ENCODE measurements at places on chromosomes 5 and 9.

DNA sequence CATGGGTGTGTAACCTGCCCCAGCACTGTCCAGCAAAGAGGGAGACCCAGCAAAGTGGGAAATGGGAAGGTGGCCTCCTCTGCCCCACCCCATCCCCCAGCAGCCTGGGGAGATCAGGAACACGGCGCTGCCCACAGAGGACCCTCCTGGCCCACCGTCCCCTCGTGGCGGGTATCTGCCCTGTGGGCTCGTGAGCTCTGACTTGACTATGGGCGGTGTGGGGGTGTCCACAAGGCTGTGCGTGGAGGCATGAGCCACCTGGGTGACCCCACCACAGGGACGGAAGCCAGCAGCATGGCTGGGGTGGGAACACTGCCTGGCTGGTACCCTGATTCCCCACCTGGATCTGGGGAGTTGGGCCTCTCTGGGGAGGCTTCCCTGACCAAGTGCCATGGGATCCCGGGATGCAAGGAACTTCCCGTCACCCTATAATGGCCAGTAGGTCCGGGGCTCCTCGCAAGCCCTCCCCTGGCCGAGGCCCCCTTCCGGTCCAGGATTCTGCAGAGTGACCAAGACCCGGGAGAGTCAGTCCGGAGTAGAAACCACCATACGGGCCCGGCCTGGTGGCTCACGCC, 29.3 kb upstream of the SLC6A19 start:
- no peak for DNase-seq

- no peak for DNase-seq
These were observed 19.6 kb downstream of the ZNF131 start for GRCh38 chr5:43140286-43140685.

DNA sequence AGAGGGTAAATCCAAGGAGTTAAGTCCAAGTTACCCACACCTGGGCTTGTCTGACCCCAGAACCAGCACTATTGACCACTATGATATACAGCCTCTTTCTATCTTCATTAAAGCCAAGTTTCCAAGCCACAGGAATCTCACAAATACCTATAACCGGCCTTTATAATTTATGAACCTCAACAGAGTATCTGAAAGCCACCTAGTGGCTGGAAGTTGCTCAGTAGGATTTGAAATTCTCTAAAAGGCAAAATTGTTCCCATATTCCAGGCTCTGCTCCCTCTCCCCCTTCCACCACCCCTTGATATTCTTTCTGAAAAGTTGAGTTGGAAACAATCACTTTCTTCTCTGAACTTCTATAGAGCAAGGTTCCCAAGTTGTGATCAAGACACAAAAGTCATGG, 106.4 kb upstream of the GPR151 start:
- DNase-seq: no peak

DNA sequence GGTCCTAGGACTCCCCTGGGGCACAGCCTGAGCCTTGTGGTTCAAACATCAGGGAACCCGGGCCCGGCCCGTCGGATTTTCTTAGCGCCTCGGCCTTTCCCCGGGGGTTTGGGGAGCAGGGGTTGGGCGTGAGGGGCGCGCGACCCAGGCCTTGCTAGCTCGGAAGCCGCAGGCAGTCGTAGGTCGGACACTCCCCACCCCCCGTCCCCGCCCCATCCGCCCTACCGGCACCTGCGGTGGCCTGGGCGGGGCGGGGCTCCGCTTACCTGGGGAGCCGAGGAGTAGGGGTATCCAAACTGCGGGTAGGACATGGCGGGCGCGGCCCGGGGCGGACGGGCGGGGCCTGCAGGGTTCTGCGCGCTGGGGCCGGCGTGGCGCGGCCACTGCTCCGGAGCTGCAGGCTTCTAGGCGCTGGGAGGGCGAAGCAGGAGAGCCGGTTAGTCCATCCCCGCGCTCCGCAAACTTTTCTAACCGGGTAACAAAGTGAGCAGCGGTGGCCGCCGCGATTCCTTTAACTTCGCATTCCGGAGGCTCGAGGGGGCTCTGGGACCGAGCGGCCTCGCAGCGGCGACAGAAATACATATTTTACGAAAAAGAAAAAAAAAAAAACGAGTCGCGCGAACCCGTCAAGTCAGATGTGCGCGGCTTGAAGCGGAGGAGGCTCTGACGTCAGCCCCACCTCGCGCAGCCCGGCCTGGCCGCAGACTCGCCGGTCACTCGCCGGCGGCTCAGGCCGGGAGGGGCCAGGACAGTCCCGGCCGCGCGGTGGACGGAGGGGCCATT, at the start of gene IRX4:
TSS of gene IRX4 (minus strand) at position 589 of the 783 bp plus-strand sequence. CDS start at position 311, 278 bp downstream.
- DNase-seq: no peak

DNA sequence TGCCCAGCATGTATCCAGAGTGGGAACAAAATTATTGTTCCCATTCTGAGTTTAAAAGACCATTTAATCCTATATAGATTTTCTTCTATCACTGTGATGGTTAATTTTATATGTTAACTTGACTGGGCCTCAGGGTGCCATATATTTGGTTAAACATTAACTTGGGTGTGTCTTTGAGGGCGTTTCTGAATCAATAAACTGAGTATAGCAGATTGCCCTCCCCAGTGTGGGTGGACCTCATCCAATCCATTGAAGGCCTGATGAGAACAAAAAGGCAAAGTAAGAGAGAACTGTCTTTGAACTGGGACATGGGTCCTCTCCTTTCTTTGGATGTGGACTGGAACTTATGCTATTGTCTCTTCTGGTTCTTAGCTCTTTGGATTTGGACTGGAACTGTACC, 17.3 kb downstream of the RIOK2 start:
- no peak for DNase-seq

- no peak for DNase-seq
These were observed 9.2 kb downstream of the RAB14 start for GRCh38 chr9:121192518-121192917.

- no peak for DNase-seq
These were observed 1278.2 kb downstream of the CDH12 start for GRCh38 chr5:21574961-21575360.

DNA sequence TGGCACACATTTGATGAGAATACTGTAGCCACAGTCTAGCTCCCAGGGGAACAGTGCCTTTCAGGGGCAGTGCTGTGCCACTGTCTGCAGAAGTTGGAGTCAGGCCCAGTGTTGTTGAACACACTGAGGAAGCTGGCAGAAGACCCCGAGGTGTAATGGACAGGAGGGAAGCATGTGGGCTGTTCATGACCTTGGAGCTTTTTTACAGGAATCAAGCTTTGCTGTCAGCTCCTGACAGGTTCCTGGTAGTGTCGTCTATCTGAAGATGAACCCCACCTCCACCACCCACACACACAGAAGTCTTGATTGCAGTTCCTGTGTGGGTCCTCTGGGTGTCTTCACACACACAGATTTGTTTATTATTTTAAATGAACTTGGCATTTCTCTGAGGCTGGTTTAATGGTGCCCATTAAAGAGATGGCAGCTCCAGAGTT, 40.3 kb upstream of the TNFAIP8 start:
- DNase-seq: peak; percentile 78

DNA sequence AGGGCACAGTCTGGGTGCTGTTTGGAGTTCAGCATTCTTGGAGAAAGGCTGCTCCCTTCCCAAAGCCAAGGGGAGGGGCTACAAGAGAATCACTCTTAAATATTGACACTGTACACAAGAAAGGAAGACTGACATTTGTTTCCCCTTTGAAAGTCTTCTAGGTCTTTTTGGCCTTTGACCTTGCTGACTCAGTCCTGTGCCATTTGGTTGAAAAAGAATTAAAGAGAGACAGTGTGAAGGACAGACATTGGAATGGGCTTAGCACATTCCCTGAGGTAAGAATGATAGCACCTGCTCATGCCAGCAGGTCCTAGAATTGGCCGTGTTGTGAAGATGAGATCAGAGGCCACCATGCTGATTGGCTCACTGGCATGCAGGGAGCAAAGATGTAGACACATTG, 271.4 kb upstream of the ZNF608 start:
- DNase-seq: no peak

- no peak for DNase-seq
These were observed 269.1 kb downstream of the EFNA5 start for GRCh38 chr5:107401470-107402122.

DNA sequence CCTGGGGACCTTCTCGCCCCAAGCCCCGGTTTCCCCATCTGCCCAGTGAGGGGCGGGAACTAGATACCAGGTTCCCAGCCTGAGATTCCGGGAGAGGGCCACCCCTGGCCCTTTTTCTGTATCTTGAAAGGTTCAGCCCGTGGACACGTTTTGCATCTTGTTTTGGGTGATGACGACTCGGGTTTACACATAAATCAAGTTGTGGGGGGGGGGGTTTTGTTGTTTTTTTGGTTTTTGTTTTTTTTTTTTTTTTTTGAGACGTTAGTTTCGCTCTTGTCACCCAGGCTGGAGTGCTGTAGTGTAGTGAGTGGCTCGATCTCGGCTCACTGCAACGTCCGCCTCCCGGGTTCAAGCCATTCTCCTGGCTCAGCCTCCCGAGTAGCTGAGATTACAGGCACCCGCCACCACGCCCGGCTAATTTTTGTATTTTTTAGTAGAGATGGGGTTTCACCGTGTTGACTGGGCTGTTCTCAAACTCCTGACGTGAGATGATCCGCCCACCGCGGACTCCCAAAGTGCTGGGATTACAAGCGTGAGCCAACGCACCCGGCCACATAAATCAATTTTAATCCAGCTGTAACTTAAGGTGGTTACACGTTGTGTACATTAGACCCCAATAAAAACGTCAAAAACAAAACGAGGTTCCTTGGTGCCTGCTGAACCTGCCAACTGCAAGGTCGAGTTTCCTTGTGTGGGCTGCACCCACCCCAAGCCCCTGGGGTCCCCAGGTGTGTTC, 1.1 kb upstream of the BRD3 start:
- peak; percentile 14 for DNase-seq

DNA sequence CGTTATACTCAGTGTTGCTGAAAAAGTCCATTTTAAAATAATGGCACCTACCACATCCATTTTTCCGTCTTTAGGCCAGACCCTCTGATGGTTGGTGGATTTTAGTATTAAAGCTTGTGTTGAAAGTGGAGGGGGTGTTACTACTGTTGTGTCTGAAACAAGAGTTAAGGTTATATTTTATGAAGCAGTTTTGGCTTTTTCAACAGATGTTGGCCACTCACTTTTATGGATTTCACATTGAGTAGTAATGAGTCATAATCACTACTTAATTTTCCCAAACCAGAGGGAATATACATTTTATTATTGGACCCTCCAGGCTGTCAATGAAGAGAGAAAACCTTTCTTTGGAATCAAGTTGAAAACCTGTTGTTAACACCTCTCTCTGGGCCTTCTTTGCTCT, 88.0 kb downstream of the TRIO start:
- no peak for DNase-seq

GRCh38 chr5:129003232-129003631, 37.9 kb downstream of the SLC27A6 start:
- DNase-seq: no peak

DNA sequence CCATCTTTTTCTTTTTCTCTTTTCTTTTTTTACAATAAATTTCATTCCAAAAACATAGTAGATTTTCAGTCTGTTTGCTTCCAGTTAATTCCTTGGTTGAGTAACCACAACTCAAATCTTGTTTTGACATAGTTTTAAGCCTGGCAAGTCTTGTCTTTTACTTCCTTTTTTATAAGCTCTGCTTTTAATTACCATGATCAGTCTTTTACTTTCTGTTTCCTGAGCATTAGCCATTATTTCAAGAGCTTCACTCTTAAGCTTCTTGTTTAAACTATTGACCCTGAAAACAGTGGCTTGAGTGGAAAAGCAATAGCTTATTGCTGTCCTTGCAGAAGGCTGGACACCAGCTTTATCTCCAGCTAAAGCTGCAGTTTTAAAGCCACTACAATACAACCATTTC, 1363.3 kb downstream of the MAT2B start:
- no peak for DNase-seq

DNA sequence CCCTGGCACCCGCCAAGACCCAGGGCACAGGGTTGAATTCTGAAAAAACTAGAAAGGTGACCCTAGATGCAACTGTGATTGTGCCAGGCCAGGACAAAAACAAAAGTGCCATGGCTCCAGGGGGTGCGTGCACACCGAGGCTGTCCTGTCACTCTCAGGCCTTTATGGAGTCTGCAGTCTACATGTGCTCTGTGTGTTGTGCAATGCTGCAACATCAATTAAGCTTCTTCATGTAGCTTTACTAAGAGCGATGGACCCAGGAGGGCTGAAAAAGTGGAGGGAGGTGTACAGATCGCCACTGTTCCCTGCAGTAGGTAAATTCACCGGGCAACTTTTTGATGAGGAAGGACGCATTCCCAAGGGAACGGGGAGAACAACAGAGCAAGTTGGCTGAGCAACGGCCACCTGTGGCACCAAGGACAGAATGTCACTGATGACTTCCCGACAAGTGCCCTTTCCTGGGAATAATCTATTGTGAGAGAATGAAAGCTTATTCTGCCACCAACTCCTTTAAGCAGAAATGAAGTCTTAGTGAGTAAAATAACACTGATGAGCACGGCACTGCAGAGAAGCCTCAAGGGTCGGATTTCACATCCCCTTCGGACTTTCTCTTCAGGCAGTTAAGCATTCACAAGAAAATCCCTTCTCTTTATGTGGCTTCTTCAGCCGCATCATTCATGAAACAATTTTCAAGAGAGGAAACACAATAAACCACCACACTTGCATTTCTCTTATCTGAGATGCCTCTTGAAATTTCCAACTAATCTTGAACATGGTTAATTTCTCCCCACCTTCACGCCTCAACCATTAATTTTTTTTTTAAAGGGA, 149.6 kb downstream of the DROSHA start:
- no peak for DNase-seq

GRCh38 chr5:149452007-149452664, 73.0 kb upstream of the IL17B start:
- no peak for DNase-seq

- DNase-seq: no peak
These were observed 78.2 kb upstream of the HTR1A start for GRCh38 chr5:64040490-64040889.

DNA sequence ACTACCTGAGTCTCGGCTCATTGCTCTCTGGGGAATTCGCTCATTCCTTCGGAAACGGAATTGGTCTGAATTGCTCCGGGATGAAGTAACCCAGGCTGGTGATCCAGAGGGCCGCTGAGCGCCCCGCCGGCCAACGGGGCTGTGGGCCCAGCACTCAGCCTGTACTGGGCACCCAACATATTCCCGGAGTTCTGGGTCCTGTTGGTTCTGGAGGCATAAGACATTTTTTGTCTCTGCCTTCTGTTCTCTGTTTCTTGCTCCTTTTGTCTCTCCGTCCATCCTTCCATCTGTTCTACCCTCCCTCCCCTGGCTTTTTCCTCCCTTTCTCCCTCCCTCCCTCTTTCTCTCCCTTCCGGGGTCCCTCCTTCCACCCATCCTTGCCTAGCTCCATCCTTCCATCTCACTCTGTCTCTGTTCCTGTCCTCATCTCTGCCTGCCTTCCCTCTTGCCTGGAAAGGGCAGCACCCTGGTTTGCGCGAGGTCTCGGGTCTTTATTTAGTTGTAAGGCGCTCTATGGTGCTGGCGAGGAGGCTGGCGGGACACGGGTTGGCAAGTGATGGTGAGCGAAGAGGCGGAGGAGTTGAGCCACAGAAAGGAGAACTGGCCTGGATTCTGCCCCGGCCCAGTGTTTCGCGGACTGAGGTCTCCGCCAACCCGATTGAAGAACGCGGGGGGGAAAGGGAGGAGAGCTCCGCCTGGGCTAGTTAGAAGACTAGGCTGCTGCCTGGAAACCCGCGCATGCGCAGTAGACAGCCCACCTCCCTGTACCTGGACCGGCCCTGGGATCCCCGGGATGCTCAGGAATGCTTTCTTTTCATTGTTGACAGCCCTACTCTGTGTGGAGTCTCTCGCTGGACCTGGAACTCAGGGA, 1468.0 kb downstream of the FOXD4L5 start:
- DNase-seq: peak; percentile 70

- no peak for DNase-seq
These were observed 25.3 kb downstream of the NTNG2 start for GRCh38 chr9:132187121-132187620.
